ENCODE measurements at places on chromosomes 2 and 18.

DNA sequence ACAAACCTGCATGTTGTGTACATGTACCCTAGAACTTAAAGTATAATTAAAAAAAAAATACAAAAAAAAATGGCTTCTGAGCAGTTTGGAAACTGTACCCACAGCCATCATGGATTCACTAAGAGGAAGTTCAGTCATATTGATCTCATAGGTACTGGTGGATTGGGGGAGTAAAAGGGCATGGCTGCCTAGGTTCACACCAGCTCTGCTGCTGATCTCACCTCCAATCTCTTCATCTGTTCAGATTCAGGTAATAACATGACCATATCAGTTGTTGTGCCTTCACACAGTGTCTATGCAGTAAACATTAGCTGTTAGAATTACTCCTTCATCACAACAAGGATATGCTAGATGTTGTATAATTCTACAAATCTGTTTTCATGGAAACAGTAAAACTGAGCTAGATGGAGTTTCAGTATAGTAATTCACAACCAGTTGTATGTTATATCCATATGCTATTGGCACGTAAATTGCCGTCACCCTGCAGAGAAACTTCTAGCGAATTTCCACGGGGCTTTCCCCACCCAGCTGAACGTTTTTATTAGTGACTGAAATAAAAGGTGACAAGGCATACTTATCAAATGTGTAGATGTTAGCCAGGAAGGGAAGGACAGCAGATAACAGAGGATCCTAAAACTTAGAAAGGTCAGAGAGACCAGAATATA lies 59.3 kb upstream of the ITM2C start:
- DNase-seq = no peak

- DNase-seq = no peak
Measured at GRCh38 chr18:46734981-46735380, 21.9 kb downstream of the ST8SIA5 start.

GRCh38 chr18:47931718-47932103 lies 1.3 kb upstream of the SMAD2 start:
- DNase-seq = peak; percentile 9

DNA sequence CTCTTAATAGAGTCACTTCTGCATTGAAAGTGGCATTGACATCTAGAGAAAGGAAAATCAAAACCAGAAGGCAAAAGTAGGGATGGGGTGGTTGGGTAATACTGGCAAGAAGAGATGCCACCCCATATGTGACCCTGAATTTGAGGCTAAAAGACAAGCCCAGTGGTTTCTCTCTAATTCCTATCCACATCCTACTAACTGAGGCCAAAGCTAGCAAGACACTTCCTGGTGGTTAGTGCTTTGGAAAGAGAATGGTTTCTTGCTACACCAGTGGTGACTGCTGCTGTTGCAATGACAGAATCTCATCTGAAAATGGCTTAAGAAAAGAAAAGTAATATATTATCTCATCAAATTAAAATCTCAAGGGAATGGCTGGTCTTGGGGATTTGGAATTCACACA lies 640.6 kb downstream of the EPHA4 start:
- DNase-seq = no peak

GRCh38 chr2:42203792-42204191 lies 34.6 kb downstream of the EML4 start:
- no peak for DNase-seq

DNA sequence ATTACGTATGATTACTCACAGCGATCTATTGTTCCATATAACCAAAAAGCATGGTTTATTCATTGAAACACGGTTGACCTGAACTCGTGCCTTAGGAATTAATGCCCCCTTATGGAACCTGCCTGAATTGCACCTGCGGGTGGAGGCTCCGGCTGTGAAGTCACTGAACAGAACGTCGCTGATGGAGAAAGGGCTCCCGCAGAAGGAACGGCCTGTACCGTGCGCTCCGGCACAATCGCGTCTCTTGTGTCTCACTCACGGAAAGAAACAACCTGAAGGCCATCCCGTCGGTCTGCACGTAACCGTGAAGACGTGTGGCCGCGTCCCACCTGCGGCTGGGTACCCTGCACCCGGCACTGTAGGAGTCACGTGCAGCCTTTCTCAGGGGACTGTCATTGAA lies 133.1 kb downstream of the NFATC1 start:
- DNase-seq = peak; percentile 60

GRCh38 chr2:166344286-166345113 lies 31.2 kb downstream of the SCN9A start:
- DNase-seq = no peak

- DNase-seq = no peak
Measured at GRCh38 chr2:121257480-121257840, 27.5 kb downstream of the TFCP2L1 start.

GRCh38 chr2:43898134-43898837 lies 59.5 kb downstream of the ABCG8 start:
- DNase-seq = no peak

DNA sequence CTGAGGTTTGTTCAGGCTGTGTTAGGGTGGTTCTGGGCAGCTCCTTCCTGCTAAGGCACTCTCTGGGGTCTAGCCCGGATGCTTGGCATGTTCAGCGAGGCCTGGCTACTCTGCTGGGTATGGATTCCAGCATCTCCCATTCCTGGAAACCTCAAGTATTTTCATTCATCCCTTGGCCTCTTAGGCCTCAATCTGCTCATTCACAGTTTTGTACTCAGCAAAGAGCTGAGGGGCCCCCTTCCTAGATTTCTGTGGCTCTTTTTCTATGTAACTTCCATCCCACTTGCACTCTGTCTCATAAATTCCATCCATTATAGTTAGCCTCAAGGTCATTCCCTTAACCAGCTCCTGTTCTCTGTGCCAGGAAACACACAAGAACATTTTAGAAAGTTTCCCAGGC lies 798.8 kb upstream of the HS6ST1 start:
- no peak for DNase-seq

DNA sequence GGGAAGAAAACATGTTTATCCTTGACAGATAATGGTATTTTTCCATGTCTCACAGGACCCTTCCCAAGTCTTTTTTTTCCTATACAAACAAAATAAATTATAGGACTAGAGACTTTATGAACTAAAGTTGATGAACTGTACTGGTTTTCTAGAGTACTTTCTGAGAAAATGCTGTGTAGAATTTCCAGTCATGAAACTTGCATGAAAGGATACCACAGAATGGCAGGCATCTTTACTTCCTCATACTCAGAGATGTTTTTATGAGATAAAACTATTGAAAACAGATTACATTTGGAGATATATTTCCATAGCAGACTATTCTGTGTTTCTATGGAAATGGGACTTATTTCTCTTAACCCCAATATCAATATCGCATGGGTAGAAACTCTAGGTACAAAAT lies 403.5 kb downstream of the PARD3B start:
- DNase-seq = no peak

GRCh38 chr2:172928756-172929155 lies 146.9 kb upstream of the MAP3K20 start:
- no peak for DNase-seq

- DNase-seq = no peak
Measured at GRCh38 chr2:144771348-144771747, 251.4 kb upstream of the ZEB2 start.

DNA sequence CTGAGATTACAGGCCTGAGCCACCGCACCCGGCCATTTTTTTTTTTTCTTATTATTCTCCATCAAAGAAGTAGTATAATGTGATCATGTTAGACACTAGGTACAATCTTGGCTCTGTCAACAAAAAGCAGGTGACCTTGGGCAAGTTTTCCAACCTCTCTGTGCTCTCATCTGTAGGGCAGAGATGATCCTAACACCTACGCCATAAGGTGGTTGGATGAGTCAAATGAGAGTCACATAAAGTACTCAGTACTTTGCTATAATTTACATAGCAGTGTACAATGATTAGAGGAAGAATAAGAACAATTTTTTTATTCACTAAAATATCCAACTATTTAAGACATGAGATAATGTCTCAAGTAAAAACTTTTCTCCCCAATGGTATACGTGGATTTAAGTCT lies 128.6 kb downstream of the TGIF1 start:
- DNase-seq = no peak

DNA sequence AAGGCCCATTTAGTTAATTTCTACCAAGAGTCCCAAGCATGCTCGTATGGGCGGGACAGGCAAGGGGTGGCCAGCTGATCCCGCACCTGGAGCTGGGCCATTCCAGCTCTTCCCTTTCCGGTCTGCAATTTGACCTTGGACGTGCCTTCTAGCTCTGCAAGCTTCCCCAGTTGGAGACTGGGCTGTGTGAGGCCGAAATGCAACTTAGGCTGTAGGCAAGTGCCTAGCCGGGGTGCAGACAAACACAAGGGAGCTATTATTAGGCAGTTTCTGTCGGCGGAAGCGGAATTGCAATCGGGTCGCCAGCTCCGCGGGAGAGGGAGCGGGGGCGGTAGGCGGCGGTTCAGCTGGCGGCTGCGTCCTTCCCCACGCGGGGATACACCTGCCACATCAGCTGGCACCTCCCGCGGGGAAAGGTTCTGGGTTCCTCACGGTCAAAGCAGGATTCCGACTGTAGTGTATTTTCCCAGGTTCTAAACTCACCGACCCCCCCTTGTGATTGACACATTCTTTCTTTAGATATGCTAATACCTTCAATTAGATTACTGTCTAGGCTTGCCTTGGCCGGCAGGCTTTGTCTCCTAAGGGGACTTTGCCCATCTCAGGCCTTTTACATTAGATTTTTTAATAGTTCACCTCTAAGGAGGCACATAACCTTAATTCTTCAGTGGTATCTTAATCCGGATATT lies 17.1 kb upstream of the ZNF532 start:
- no peak for DNase-seq

DNA sequence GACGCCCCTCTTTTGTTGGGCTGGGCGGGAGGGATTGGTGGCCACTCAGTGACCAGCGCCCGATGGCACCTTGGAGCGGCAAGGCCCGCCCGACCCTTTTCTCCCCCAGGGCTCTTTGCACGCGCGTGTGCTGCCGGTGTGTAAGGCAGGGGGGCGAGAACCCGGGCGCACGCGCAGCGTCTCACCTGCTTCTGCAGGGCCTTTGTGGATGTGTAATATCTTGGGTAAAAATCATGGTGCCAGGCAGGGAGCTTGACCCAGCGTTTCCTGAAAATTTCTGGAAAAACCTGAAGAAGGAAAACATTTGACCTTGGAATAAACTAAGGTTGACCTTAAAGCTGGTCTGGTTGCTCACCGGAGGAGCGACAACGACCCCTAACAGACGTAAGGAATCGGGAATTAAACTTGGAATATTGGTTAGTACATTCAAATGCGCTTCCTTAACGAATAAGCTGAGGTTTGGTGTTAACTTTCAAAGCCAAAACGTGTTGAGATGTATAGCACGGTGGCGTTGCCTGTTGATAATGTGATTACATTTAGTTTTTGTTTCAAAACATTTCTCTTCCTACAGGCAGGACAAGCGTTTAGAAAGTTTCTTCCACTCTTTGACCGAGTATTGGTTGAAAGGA lies 438 bp downstream of the HSPE1 start:
- peak; percentile 21 for DNase-seq

DNA sequence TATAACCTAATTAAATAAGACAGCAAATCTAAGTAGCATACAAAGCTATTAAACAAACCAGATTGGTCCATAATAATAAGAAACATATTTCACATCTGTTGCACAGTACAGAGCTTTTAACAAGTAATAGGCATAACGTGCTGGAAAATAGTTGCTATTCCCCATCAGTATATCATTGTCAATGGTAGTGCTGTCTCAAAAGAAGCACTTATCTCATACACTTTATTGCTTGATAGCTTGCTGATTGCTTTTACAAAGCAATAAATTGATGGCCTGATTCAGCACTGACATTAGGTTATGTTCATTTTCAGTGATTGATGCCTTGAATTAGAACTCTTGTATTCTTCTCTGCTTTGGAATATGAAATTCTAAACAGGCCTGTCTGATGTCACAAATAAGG lies 641.7 kb downstream of the CBLN2 start:
- no peak for DNase-seq

- no peak for DNase-seq
Measured at GRCh38 chr2:208638059-208638458, 231.5 kb downstream of the PTH2R start.

DNA sequence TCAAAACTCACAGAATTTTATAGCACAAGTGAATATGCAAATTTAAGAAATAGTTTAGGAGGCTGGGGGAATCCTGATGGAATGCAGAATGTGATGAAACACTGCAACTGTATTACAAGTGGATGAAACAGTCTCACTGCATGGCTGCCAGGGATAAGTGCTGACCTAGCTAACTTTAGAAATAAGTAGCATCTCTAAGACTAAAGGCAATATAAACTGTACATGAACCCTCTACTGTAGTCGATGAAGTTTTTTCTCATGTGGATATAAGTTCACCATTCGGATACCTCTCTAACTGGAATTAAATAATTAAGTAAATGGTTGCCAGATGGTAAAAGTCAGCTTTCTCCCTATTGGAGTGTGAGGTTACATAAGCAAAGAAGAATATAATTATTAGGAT lies 777.8 kb upstream of the RAB6C start:
- DNase-seq = no peak

GRCh38 chr18:58670404-58671110 lies 708 bp upstream of the MALT1 start:
- DNase-seq = no peak

- DNase-seq = no peak
Measured at GRCh38 chr2:68878753-68879152, 7.6 kb upstream of the BMP10 start.

- no peak for DNase-seq
Measured at GRCh38 chr18:57208047-57208446, 61.2 kb downstream of the BOD1L2 start.

- no peak for DNase-seq
Measured at GRCh38 chr2:116718451-116718850, 1096.0 kb upstream of the DDX18 start.

DNA sequence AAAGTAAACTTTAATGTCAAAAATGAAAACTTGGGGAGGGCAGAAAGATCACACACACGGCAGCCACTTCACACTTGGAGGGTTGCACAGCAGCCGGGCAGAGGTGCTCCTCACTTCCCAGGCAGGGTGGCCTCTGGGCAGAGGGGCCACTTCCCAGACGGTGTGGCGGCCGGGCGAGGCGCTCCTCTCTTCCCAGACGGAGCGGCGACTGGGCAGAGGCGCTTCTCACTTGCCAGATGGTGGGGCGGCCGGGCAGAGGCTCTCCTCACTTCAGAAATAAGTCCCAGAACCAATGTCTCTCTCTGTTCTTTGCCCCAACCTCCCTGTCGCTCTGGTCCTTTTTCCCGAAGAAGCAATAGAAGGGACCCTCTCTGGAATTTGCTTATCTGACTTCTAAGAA lies 65.7 kb upstream of the LRPPRC start:
- DNase-seq = no peak

GRCh38 chr2:82137441-82137840 lies 1832.9 kb upstream of the LRRTM1 start:
- DNase-seq = no peak

DNA sequence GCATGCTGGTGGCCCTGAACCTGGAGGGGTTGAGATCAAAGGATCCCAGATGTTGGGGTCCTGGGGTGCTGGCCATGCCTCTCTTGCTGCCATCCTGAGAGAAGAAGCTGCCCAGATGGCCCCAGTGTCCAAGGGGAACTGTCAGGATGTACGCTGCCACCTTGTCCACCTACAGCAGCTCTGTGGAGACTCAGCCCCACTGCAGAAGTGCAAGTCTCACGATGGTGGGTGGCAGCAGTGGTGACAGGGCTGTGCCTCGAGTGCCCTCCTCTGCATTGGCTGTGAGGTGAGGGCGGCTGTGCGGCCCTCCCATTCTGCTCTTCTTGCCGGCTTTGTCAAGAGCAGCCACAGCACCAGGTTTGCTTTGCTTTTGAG lies 24.7 kb downstream of the ODC1 start:
- DNase-seq = no peak

Measured in CD8-positive, alpha-beta memory T cell (primary cell).